ENCODE measurements at places on chromosomes 3 and 15. TPM values are rescaled to one million over a fixed set of nuclear protein-coding genes. Genes with fewer than 3 reads are reported as not detected.

Gene PPARG
- total RNA-seq = 39.8 TPM

DNA sequence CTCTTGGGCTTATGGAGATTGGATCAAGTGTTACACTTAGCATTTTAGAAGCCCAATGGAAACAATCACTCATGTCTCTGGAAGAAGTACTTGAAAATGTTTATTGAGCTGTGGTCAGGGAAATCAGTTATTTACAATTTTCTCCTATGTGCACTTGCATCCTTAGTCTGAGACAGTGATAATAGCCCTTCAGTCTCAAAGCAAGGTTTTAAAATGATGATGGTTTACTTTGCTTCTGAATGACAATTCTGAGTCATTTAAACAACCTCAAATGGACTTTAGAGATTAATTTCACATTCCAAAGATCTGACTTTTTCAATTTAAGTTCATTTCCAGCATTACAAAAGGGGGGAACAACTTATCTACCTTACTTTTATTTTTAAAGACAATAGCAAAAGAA lies 20.1 kb downstream of the TIPARP start:
- no peak overlapping the region for H3K4me3 ChIP-seq
- no peak overlapping the region for H3K27ac ChIP-seq
- H3K27me3 ChIP-seq = no peaks in the 10 kb centered on the region

- no peak for DNase-seq
- no peak overlapping the region for H3K4me3 ChIP-seq
- H3K27ac ChIP-seq = no peak overlapping the region
- H3K27me3 ChIP-seq = no peaks in the 10 kb centered on the region
- no peaks in the 10 kb centered on the region for H3K4me1 ChIP-seq
Observed at GRCh38 chr3:48546203-48546829, 10.3 kb downstream of the PFKFB4 start.

DNA sequence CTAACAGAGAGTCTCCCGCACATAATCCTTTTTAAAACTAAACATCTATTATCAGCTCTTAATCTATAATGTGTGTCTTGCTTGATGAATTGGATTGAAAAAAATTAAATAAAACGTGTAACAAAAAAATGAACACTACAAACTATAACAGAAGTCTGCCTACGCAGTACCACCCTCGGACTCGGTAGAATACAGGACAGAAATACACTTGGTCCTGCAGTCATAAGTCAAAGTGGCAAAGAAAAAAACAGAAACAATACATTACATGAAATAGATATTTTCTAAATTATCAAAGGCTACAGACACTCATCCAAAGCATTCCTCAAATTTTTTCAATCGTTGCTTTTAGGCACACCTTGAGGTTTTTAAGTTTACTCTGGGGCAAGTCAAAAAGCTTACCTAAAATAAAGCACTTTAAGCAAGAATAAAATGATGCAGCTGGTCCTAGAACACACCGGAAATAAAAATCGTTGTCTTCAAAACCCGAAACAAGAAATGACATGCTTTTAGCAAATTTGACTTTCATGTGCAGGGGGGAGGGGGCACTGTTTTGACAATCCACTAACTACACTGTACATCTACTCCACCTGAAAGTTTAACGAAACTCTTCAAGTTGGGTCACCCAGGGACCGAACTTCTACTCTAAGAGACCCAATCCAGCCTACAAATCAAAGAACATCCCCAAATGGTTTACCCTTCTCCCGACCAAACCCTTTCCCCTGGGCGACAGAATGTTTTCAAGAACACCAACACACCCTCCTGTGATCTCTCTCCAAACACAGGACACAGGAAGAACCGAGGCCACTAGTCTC lies 1.3 kb downstream of the ADAM10 start:
- no peaks in the 10 kb centered on the region for H3K27me3 ChIP-seq
- no peak for DNase-seq
- peaks cover 18% of the 10 kb centered on the region for H3K4me1 ChIP-seq
- H3K27ac ChIP-seq = peak overlapping the region; percentile 96
- H3K36me3 ChIP-seq = no peaks in the 10 kb centered on the region

- peaks cover 5% of the 10 kb centered on the region for H3K36me3 ChIP-seq
- no peak overlapping the region for H3K27ac ChIP-seq
- no peaks in the 10 kb centered on the region for H3K27me3 ChIP-seq
- H3K4me1 ChIP-seq = peaks cover 72% of the 10 kb centered on the region
Observed at GRCh38 chr3:156680243-156680914, 6.0 kb downstream of the TIPARP start.

Data from upper lobe of left lung (tissue), 6 donors.